ENCODE measurements at places on chromosomes 4 and X. TPM values are rescaled to one million over a fixed set of nuclear protein-coding genes. Genes with fewer than 3 reads are reported as not detected.

GRCh38 chrX:87003031-87003430 is 514.6 kb upstream of the KLHL4 start:
- no peak overlapping the region for H3K27ac ChIP-seq
- no peak overlapping the region for H3K4me3 ChIP-seq

DNA sequence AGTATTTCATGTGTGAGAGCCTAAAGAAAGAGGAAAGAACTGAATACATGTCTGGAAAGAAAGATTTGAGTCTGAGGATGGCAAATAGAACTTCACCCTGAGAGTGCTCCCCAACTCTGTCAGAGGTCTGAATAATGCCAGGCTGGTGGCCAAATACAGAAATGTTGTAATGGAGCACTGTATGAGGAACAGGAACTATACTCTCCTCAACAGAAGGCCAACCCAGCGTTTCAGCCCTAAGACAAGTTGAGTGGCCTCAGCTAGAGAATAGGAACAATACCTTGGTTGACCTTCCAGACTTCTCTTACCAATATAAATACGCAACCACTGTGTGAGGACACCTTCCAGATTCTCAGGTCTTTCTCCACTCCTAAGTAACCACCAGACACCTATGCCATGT is 94.5 kb upstream of the STIM2 start:
- H3K4me3 ChIP-seq, result no peak overlapping the region
- H3K4me1 ChIP-seq, result peaks cover 18% of the 10 kb centered on the region
- H3K36me3 ChIP-seq, result peaks cover 28% of the 10 kb centered on the region
- H3K27ac ChIP-seq, result no peak overlapping the region
- DNase-seq, result no peak
- H3K27me3 ChIP-seq, result no peaks in the 10 kb centered on the region

GRCh38 chrX:102958794-102959193 is 21.7 kb downstream of the RAB40AL start:
- DNase-seq, result no peak
- peaks cover 8% of the 10 kb centered on the region for H3K36me3 ChIP-seq
- peaks cover 53% of the 10 kb centered on the region for H3K4me1 ChIP-seq
- H3K27ac ChIP-seq, result peak overlapping the region; percentile 92
- no peaks in the 10 kb centered on the region for H3K27me3 ChIP-seq

- peak; percentile 66 for DNase-seq
- H3K27me3 ChIP-seq, result peaks cover 9% of the 10 kb centered on the region
- peak overlapping the region; percentile 85 for H3K27ac ChIP-seq
- no peaks in the 10 kb centered on the region for H3K36me3 ChIP-seq
Observed at GRCh38 chrX:20361890-20362262, 95.2 kb upstream of the RPS6KA3 start.

DNA sequence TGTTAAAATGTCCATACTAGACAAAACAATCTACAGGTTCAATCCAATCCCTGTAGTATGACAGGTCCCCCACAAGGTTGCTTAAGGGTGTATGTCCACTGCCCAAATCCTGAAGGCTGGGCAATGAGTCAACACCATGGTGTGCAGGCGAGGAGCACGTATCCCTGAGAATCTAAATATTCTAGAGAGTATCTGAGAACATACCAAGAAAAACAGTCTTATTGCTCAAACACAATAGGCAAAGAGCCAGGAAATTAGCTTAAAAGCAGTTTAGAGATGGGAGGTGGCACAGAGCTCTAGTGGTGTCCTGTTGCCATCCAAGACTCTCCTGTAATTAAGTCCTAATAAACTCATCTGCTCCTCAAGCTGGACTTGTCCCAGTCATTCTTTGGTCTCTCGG is 37.0 kb downstream of the RCHY1 start:
- H3K4me1 ChIP-seq, result no peaks in the 10 kb centered on the region
- H3K4me3 ChIP-seq, result no peak overlapping the region
- H3K36me3 ChIP-seq, result peaks cover 34% of the 10 kb centered on the region

DNA sequence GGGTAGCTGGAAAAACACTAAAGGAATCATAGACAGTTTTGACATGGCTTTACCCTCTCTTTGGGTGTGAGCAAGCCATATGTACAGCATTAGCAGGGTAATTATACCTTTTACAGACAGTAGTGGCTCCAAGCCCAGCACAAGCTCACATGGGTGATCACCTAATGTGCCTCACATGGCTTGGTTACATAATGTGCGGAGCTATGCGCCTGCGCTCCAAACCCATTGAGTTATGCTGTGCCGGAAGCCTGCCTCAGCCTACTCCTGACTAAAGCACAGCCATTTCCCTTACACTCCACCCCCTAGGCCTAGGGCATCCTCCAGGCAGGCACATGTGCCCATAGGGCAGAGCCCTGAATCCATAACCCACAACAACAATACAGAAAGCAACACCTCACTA is 6.5 kb upstream of the TSPAN5 start:
- no peak overlapping the region for H3K4me3 ChIP-seq
- peaks cover 32% of the 10 kb centered on the region for H3K4me1 ChIP-seq
- peaks cover 3% of the 10 kb centered on the region for H3K27me3 ChIP-seq
- no peak for DNase-seq

- no peak overlapping the region for H3K4me3 ChIP-seq
- H3K4me1 ChIP-seq, result no peaks in the 10 kb centered on the region
- no peak for DNase-seq
- no peaks in the 10 kb centered on the region for H3K36me3 ChIP-seq
- no peaks in the 10 kb centered on the region for H3K27me3 ChIP-seq
Observed at GRCh38 chr4:116885579-116885978, 199.8 kb downstream of the TRAM1L1 start.

DNA sequence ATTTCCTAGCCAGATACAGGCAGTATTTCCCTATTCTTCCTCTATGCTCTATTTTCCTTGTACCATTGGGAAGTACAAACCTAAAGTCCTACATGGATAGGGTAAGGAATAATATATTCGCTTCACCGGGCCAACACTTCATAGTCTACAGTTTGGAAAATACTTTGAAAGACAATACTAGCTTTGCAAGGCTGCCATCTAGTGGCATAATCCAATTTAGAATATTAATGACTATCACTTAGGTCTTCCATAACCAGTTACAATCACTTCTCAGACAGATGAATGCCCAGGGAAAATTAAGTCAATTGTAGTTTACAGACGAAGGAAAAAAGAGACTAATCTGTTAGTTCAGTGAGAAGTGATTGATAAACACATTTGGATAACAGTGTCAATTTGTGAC is 141.0 kb upstream of the FAM47C start:
- H3K27ac ChIP-seq, result no peak overlapping the region
- H3K27me3 ChIP-seq, result no peaks in the 10 kb centered on the region
- DNase-seq, result peak; percentile 9
- no peaks in the 10 kb centered on the region for H3K4me1 ChIP-seq
- H3K36me3 ChIP-seq, result no peaks in the 10 kb centered on the region

- H3K27me3 ChIP-seq, result peaks cover 2% of the 10 kb centered on the region
- peak overlapping the region; percentile 15 for H3K27ac ChIP-seq
- H3K4me3 ChIP-seq, result peak overlapping the region; percentile 16
- H3K36me3 ChIP-seq, result no peaks in the 10 kb centered on the region
- DNase-seq, result peak; percentile 55
Observed at GRCh38 chrX:150935467-150935866, 37.0 kb upstream of the CD99L2 start.

DNA sequence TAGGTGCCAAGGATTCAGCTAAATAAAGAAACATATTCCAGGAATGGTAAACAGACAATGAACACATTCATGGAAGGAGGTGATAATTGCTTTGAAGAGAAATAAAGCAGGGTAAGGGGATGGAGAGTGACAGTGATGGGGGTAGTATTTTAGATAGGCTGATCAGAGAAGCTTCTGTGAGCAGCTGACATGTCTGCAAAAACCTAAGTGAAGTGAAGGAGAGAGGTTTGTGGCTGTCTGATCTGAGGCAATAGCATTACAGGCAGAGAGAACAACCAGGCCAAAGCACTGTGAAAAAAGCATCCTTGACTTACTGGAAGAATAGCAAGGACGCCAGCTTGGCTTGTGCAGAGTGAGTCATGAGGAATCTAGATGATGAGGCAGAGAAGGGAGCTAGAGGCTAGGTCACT is 271.9 kb upstream of the GATB start:
- no peak overlapping the region for H3K27ac ChIP-seq
- peaks cover 8% of the 10 kb centered on the region for H3K27me3 ChIP-seq
- no peak overlapping the region for H3K4me3 ChIP-seq
- H3K4me1 ChIP-seq, result peaks cover 29% of the 10 kb centered on the region
- peak; percentile 88 for DNase-seq

HSFX3 gene
- total RNA-seq, result not detected

DNA sequence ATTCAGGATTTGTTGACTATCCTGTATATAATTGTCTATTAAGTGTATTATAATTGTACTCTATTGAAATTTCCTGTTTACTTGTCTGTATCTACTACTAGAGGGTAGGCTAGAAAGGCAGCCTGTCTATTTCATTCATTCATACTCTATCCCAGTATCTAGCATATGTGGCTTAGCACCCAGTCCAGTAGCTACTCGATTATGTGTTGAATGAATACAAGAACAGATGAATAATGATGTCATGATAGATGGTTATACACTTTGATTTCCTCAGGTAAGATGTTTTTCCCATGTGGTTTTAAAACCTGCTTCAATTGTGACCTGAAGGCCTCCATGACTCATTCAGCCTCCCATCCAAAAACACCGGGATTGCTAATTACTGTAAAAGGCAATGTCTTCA is 68.0 kb downstream of the IL21 start:
- DNase-seq, result no peak
- no peaks in the 10 kb centered on the region for H3K36me3 ChIP-seq
- no peak overlapping the region for H3K4me3 ChIP-seq
- H3K27ac ChIP-seq, result no peak overlapping the region
- peaks cover 11% of the 10 kb centered on the region for H3K27me3 ChIP-seq
- H3K4me1 ChIP-seq, result no peaks in the 10 kb centered on the region

DNA sequence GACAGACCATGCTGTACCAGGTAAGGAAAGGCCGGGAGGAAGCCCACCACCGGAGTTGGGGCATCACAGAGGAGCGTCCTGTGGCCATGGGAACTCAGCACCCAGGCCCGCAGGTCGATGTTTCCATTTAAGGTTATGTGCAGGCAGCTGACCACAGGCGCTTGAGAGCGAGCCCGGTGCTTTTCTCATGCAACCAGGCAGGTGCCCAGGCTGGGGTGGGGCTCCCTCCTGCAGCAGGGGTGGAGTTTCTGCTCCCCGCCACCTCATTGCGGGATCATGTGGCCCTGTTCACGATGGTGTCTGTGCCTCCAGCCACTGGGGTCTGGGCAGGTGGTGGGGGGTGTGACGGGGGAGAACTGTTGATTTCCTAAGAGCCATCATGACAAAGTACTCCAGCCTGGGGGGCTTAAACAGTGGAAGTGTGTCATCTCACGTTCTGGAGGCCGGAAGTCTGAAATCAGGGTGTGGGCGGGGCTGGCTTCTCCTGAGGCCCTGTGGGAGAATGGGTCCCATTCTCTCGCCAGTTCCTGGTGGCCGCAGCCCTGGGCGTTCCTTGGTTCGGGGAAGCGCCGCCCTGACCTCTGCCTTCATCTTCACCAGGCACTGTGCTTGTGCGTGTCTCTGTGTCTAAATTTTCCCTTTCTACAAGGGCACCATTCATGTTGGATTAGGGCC is 60.9 kb downstream of the CPZ start:
- peaks cover 43% of the 10 kb centered on the region for H3K27me3 ChIP-seq
- no peak for DNase-seq
- H3K27ac ChIP-seq, result no peak overlapping the region
- H3K4me3 ChIP-seq, result no peak overlapping the region
- no peaks in the 10 kb centered on the region for H3K36me3 ChIP-seq
- H3K4me1 ChIP-seq, result no peaks in the 10 kb centered on the region

GRCh38 chrX:124208660-124209059 is 123.8 kb upstream of the TEX13D start:
- H3K4me3 ChIP-seq, result no peak overlapping the region
- H3K36me3 ChIP-seq, result no peaks in the 10 kb centered on the region
- peaks cover 7% of the 10 kb centered on the region for H3K27me3 ChIP-seq
- no peak for DNase-seq

- no peak for DNase-seq
- H3K4me3 ChIP-seq, result no peak overlapping the region
- H3K27me3 ChIP-seq, result no peaks in the 10 kb centered on the region
Observed at GRCh38 chrX:19556202-19556601, 40.9 kb upstream of the MAP3K15 start.

- no peaks in the 10 kb centered on the region for H3K4me1 ChIP-seq
- no peak overlapping the region for H3K27ac ChIP-seq
- no peaks in the 10 kb centered on the region for H3K27me3 ChIP-seq
- DNase-seq, result no peak
Observed at GRCh38 chrX:39242187-39242586, 440.9 kb downstream of the MID1IP1 start.

TRPC5OS gene
- total RNA-seq, result not detected

GRCh38 chr4:52098618-52099017 is 47.5 kb downstream of the SPATA18 start:
- no peaks in the 10 kb centered on the region for H3K27me3 ChIP-seq
- H3K27ac ChIP-seq, result no peak overlapping the region
- H3K4me3 ChIP-seq, result no peak overlapping the region
- no peak for DNase-seq

GRCh38 chrX:367866-368265 is 18.8 kb downstream of the PPP2R3B start:
- no peak overlapping the region for H3K4me3 ChIP-seq
- no peak overlapping the region for H3K27ac ChIP-seq
- H3K27me3 ChIP-seq, result peaks cover 7% of the 10 kb centered on the region
- peaks cover 21% of the 10 kb centered on the region for H3K4me1 ChIP-seq
- peaks cover 9% of the 10 kb centered on the region for H3K36me3 ChIP-seq

DNA sequence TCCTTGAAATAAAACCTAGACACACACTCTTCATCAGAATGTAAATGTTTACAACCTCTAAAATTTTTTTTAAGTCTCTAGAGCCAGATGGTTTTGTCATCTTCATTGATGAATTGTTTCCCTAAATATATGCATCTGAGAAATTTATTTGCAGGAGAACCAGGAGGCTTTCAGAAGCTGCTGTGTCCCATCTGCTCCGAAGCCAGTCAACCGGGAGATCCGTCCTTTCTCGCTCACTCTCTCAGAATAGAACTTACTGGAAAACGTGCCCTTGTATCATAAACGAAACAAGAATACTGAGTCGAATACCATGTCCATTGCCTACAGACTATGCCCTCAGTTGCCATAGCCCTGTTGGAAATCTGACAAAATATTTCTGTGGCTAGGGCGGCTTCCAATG is 103.5 kb downstream of the SLC34A2 start:
- no peak overlapping the region for H3K4me3 ChIP-seq
- no peak for DNase-seq
- H3K27ac ChIP-seq, result no peak overlapping the region
- peaks cover 7% of the 10 kb centered on the region for H3K4me1 ChIP-seq
- no peaks in the 10 kb centered on the region for H3K27me3 ChIP-seq

F8 gene
- 1.6 TPM for total RNA-seq

All from HFFc6 (cell line).